Thoracic aorta (tissue), 2 donors: ENCODE measurements at places on chromosomes 2 and 18.

DNA sequence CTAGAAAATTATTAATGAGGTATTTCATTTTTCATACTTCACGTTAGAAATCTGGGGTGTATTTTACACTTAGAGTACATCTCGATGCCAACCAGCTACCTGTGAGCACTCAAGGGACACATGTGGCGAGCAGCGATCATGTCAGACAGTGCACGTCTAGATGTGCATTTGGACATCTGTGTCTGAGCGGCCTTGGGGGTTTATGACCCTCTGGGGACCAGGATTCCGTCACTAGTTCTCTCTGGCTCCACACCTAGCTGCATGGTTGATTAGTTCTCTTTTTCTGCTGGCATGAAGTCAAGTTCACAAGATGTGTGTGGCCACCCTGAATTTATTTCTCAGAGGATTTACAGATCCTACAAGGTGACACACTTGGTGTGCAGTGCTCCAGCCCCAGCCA, 192.2 kb downstream of the TSN start:
- no peaks in the 10 kb centered on the region for H3K27me3 ChIP-seq
- H3K4me1 ChIP-seq = no peaks in the 10 kb centered on the region
- no peak overlapping the region for H3K27ac ChIP-seq
- no peak overlapping the region for H3K4me3 ChIP-seq

GRCh38 chr18:59697236-59697932, at the start of gene CCBE1:
TSS of gene CCBE1 (minus strand) at chr18:59697423.
- no peak within 1 kb of the TSS for H3K27ac ChIP-seq
- H3K36me3 ChIP-seq = no peaks in the 10 kb centered on the region
- H3K27me3 ChIP-seq = no peaks in the 10 kb centered on the region
- peaks cover 16% of the 10 kb centered on the region for H3K4me1 ChIP-seq
- no peak for DNase-seq

DNA sequence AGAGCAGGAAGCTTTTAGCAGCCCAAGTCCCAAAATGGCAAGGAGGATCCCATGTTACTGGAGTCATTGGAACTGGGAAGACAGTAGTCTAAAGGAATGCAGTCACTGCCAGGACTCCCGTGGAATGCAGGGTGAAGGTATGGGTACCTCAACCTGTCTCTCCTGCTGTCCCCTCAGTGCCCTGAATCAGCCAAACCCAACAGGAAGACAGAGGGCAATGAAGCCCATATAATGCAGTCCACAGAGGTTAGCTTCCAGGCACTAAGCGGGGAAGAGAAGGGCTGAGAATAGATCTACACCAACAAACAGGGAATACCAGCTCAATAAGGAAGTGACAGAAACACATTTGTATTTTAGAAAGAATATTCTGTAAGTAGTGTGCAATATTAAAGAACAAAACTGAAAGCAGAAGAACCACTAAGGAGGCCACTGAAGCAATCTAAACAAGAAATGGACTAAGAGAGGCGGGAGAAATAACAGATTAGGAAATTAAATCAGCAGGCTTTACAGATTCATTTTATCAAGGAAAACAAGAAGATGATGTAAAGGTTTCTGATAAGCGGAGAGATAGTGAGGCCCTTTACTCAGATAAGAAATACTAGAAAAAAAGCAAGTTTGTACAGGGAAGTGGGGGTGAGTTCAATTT, 8.3 kb downstream of the NEMP2 start:
- no peaks in the 10 kb centered on the region for H3K27me3 ChIP-seq
- DNase-seq = no peak
- peaks cover 10% of the 10 kb centered on the region for H3K4me1 ChIP-seq
- H3K27ac ChIP-seq = no peak overlapping the region

- no peaks in the 10 kb centered on the region for H3K27me3 ChIP-seq
- H3K27ac ChIP-seq = no peak overlapping the region
- no peaks in the 10 kb centered on the region for H3K36me3 ChIP-seq
- H3K4me1 ChIP-seq = no peaks in the 10 kb centered on the region
- DNase-seq = no peak
Observed at GRCh38 chr2:176692533-176692932, 423.3 kb downstream of the MTX2 start.

GRCh38 chr2:197985029-197985638, 180.7 kb downstream of the PLCL1 start:
- H3K36me3 ChIP-seq = no peaks in the 10 kb centered on the region
- H3K4me3 ChIP-seq = no peak overlapping the region
- H3K27ac ChIP-seq = no peak overlapping the region
- no peak for DNase-seq
- H3K4me1 ChIP-seq = peaks cover 28% of the 10 kb centered on the region
- no peaks in the 10 kb centered on the region for H3K27me3 ChIP-seq
